ENCODE measurements at places on chromosomes 3 and 15.
A peak's percentile ranks its signal among the peaks of the same experiment; 100 is the strongest.

DNA sequence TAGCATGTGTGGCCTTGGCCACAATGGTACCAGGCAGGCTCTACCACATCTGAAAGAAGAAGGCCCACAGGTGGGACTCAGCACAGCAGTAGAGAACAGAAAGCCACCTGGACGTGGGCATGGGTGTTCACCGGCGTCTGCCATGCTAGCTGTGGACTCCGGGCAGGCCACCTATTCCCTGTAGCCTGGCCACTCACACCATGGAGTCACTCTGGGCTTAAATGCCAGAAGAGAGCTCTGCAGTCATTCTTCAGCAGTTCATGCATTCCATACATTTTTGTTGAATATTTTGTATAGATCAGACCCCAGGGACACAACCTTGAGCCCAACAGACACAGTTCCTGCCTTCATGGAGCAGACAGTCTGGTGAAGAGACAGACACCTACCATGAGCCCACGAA, 138.6 kb downstream of the SRGAP3 start:
- DNase-seq, result no peak

- no peak for DNase-seq
Measured at GRCh38 chr3:14438929-14439328, 36.5 kb downstream of the SLC6A6 start.

DNA sequence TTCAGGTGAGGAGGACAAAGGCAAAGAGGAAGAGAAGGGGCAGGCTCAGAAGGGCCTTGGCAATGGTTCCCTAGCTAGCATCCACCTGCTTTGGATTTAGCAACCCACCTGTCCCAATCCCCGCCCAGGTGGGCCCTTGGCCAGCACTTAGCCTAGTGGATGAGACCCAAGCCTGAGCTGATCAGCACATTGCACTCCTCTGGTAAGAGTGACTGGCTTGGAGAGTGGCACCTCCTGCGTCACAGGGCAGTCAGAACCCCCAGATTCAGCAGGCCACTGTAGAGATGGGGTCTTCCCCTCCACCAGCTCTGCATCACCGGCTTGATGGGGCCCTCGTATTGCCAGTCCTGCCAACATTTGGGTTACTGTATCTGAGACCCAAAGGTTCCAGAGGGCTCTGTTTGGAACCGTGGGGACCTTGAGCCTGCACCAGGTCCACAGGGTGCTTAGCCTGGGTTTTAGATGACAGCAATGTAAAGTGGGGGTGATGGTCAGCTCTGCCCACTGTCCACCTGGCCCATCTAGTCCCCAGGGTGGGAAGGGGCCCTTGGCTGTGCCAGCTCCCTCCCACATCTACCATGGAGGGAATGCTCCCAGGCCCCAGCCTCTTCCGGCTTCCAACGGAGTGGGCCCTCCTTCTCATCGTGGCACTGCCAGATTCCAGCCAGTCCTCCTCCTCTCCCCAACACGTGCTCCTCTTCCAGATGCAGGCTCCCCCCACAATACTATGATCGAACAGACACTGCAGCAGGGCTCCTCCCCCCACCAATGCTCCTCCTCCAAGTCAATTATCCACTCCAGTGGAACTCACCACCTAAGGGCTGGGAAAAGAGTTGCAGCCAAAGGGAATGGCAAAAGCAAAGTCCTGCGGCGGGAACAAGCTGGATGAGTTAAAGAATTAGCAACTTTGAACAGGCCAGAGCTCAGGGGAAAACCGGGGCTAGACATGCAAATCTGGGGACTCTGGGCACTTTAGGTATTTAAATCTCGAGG, 45.7 kb downstream of the LHFPL4 start:
- peak; percentile 31 for DNase-seq

- DNase-seq, result no peak
Measured at GRCh38 chr15:63526401-63526800, 22.0 kb downstream of the USP3 start.

- DNase-seq, result no peak
Measured at GRCh38 chr3:123064914-123065313, 1.9 kb upstream of the PDIA5 start.

GRCh38 chr15:28982886-28983285, 97.1 kb downstream of the APBA2 start:
- DNase-seq, result no peak

DNA sequence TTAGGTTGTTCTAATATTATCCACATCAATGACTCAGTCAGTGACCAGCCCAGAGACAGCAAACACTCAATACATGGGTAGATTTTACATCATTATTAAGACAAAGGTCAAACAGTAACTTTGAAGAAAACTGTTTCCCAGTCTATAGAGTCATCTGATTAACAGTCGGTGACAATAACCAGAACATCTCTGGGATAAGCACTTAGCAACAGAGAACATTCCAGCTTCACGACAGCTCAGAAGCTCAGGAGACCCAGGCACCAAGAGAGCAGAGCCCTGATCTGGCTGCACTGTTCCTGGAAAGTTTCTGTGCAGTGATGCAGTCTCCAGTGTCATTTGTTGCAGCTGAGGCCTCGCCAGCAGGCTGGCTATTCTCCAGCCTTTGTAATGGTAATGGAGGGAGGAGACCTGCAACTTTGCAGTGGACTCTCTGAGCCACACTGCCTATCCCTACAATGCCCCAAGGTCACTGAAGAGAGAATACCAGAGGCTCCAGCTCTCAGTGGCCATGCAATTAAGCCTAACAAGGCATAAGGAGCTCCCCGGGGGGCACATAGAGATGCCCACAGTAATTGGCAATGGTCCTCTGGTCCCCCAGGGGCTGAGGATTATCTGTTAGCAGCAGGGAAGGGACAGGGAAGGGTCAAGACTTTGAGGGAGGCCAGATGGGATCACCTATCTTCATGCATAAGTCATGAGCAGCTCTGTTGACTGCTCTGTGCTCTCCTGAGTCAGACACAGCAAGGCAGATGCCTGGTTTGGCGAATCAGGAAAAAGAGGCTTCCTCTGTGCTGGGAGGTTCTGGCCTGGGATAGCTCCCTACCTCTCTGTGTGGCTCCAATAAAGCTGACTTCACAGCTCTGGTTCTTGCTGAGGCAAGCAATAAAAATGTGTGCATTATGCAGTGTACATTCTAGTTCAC, 163.6 kb downstream of the CTNNB1 start:
- no peak for DNase-seq

DNA sequence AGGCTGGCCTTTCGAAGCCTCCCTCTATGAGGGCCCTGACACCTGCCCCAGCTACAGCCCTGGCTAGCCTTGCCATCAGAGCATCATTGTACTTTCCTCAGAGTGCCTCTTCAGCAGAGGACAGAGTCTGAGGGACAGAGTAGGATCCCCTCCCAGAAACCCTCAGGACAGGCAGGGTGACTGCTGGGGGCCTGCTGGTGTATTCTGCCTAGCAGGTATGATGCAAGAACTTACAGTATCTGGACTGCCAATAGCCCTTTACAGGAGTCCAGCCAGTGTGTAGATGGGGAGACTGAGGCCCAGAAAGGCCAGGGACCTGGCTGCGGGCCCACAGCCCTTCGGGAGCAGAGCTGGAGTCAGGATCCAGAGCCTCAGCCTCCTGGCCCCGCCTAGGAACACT, 19.1 kb downstream of the DUSP7 start:
- DNase-seq, result no peak

DNA sequence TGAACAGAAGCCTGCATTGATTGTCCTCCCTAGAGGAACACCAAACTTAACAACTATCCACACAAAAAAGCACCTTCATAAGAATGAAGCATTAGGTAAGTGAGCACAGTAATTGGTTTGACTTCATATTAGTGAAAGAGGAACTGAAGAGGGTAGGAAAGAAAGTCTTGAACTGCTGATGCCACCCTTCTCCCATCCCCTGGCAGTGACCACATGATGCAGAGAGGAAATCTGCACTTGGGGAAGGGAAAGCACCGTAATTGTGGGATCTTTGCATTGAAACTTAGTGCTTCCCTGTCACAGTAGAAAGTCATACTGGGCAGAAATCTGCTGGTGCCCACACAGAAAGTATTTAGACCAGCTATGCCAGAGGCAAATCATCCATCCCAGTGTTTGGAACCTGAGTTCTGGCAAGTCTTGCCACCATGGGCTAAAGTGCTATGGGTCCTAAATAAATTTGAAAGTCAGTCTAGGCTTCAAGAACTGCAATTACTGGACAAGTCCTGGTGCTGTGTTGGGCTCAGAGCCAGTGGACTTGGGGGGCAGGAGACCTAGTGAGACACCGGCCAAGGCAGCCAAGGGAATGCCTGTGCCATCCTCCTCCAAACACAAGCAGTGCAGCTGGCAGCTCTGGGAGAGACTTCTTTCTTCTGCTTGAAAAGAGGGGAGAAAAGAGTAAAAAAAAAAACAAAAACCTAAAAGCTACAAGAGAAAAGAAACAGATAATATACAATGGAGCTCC, 63.6 kb downstream of the SLC15A2 start:
- no peak for DNase-seq

- no peak for DNase-seq
Measured at GRCh38 chr3:82114589-82114988, 353.1 kb upstream of the GBE1 start.

Data from D341Med (cell line).